Activated CD4-positive, alpha-beta T cell treated with anti-CD3 and anti-CD28 coated beads, Interleukin-2, amount 50 U/mL, for 48 hours (primary cell): ENCODE measurements at places on chromosomes 3 and 15.

DNA sequence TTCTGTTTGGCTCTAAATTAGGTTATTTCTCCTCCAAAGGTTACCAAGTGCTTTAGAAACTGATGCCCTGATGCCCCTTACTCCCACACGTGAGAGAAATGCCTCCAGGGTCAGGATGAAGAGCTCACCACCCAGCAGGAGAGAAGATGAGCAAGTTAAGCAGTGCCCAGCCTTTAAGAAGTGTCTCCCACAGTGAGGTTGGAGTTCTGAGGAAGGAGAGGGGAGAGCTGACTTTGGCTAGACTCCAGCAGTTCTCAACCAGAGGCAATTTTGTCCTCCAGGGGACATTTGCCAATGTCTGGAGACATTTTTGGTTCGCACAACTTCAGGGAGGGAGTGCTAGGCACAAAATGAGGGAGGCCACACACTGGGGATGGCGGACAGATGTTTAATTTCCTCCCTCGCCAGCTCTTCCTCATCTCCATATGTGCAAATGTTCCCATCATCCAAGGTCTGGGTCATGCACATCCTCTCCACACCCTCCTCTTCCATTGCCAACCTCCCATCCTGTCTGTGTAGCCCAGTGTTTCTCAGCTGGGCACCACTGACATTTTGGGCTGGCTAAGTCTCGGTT is 50.6 kb upstream of the SLC7A14 start:
- no peak for DNase-seq

GRCh38 chr3:179264449-179264848 is 13.5 kb upstream of the KCNMB3 start:
- no peak for DNase-seq

DNA sequence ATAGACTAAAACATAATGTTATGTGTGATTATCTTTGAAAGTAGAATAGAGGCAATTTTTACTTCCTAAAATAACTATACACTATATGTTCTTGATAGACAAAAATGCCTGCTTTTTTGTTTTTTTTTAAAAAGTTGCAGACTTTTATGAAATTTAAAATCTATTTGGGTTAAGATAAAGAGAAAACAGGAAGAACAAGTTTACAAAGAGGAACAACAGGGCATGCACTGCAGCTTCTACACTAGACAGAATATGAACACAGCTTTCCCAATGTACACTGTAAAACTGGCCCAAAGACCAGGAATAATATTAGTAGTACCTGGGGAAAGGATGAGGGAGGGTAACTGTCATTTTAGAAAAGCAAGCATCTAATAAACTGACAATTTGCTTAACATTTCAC is 53.7 kb downstream of the NR1I2 start:
- DNase-seq = no peak

GRCh38 chr3:47161983-47162696 is 1.8 kb downstream of the SETD2 start:
- no peak for DNase-seq

- no peak for DNase-seq
These were observed 18.2 kb downstream of the LOXL1 start for GRCh38 chr15:73944161-73945129.

DNA sequence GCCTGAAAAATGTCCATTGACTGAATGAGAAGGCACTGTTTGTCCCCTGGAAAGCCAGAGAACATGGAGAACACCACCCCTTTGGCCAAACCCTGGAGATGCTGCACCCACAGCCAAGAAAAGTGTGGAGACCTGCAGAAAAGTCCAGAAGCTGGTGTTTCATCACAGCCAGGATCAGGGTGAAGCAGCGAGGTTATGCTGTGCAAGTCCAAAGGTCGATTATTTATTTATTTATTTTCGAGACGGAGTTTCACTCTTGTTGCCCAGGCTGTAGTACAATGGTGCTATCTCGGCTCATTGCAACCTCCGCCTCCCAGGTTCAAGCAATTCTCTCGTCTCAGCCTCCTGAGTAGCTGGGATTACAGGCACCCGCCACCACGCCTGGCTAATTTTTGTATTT is 5.5 kb upstream of the CTSH start:
- no peak for DNase-seq
